ENCODE measurements at places on chromosomes 1 and 21.

DNA sequence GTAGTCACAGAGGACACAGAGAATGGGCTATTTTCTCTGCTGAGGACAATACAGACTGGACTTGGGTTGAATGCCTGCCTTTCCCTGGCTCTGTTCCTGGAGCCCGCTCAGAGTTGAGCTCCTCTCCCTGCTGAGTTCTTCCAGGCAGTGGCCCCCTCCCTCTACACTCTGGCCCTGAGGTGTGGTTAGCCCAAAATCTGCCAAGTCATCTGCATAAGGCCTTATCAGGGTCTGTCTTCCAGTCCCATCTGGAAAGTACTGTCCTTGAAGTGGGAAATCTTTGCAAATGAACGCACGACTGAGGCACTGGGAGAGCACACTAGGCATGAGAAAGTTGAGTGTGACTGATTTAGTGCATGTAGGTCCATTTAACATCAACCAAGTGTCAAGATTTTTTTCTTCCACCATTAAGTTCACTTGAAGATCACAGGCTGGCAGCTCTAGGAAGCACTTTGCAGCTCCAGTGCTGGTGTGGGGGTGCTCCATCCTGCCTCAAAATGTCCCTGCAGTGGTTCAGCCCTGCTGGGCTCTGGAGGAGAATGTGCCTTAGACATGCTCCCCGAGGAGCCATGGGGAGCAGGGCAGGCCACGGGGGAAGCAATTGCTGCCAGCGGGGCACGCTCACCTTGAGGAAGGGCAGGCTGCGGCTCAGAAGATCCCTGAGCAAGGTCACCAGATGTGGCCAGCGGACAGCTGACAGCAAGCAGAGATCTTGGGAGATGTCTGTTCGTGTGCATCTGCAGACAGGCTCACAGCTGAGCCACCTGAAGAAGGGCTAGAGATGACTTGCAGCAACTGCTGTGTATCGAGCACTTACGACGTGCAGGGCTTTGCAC, 41.5 kb downstream of the IER5 start:
- no peak for ATAC-seq

GRCh38 chr21:44897326-44898010, 23.2 kb downstream of the ITGB2 start:
- ATAC-seq, result peak; percentile 68

DNA sequence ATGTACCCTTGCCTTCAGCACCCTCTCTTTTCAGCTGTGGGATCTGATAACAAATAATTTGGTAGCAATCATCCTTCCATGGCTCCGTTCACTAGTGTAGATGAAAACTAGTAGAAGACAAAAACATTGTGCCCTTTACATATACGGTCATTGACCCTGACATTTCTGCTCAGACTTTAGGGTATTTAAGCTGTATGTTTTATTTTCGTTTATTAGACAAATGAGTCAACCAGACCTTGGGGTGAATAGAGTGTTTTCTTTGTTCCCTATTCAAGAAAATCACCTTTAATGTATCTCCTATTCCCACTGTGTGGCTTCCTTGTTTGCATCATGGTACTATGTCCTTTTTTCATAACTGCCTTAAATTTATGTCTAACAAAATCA, 187.3 kb downstream of the VAV3 start:
- no peak for ATAC-seq

GRCh38 chr1:48073798-48074530, 76.8 kb upstream of the TRABD2B start:
- ATAC-seq, result no peak

DNA sequence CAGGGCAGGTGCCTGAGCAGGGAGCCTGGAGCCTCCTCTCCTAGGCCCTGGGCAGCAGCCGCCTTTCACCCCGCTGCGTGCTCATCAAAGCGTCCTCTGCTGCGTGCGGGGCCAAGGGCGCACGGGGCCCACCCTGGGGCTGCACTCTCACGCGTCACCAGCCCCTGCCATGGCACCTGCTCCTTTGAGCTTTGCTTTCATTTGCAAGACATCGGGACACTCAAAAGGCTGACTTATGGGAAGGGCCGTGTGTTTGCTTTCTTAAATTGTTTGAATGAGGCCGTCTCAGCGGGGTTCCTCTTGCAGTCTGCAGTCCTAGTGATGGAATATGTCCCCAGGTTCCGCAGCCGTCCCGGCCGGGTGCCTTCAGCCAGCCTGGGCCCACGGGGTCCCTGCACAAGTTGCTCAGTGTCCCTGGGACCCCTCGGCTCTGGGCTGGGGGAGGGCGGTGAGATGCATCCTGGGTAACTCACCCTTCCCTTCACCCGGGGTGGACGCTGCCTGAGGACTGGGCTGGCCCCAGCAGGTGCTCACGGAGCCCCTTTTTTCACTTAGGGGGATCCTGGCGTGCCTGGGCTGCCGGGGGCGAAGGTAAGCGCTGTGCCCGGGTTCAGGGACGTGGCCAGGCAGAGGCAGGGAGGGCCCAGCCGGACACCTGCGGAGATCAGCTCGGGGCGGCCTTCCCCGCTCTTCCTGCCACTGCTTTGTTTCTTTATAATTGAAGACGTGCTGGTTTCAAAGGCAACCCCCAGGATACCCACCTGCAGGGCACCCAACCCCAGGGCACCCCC, 53.1 kb downstream of the SLC19A1 start:
- peak; percentile 54 for ATAC-seq

- peak; percentile 36 for ATAC-seq
These were observed 30.9 kb upstream of the UBE2U start for GRCh38 chr1:64172458-64172983.
